Spinal cord (tissue), 10 donors: ENCODE measurements at places on chromosomes 7 and 10. TPM values are rescaled to one million over a fixed set of nuclear protein-coding genes. Genes with fewer than 3 reads are reported as not detected.
A peak's percentile ranks its signal among the peaks of the same experiment; 100 is the strongest.

PAX4 gene
- total RNA-seq: not detected

AKR1D1 gene
- total RNA-seq: not detected

BMI1 gene
- 57.9 TPM for total RNA-seq

EPHA1 gene
- total RNA-seq: 0.89 TPM

BLNK gene
- 4.8 TPM for total RNA-seq

SOSTDC1 gene
- 48.7 TPM for total RNA-seq

FAM25C gene
- total RNA-seq: not detected

CYP3A4 gene
- total RNA-seq: not detected

- no peak for DNase-seq
Observed at GRCh38 chr7:17632384-17632783, 307.9 kb downstream of the SNX13 start.

DNA sequence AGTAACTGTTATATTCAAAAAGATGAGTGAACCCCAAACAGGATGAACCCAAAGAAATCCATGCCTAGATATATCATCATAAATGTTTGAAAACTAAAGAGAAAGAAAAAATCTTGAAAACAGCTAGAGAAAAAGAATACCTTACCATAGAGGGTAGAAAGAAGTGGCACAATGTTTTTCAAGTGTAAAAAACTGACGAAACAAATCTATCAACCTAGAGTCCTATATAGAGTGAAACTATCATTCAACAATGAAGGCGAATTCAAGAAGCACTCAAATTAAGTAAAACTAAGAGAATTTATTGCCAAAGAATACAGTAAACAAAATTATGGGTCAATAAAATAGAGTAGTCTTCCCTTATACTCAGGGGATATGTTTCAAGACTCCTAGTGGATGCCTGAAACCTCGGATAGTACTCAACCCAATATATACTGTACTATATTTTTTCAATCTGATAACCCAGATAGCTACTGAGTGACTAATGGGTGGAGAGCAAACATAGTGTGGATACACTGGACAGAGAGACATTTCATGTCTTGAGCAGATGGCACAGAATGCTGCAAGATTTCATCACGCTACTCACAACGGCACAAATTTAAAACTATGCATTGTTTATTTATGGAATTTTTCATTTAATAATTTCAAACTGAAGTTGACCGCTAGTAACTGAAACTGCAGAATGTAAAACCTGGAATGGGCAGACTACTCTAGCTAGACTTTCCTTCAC is 52.6 kb upstream of the TMEM106B start:
- no peak for DNase-seq

DNA sequence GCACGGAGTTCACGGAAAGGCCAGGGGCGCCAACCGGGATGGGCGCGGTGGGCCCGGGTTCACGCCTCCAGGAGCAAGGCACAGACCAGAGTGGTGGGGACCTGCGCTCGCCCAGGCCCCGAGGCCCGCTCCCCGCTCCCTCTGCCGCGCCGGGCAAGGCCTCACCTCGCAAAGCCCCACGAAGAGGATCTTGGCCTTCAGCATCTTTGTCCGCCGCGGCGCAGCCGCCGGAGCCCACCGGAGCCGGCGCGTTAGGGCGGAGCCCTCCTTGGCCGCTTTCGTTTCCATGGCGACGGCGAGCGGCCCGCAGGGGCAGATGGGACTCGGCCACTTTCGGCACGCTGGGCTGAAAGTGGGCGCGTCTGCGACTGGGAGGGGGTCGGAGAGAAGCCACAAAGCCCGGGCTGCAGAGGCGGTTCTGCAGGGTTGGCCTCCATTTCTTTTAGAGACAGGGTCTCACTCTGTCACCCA is 944.4 kb upstream of the ZNF722 start:
- DNase-seq: no peak

DNA sequence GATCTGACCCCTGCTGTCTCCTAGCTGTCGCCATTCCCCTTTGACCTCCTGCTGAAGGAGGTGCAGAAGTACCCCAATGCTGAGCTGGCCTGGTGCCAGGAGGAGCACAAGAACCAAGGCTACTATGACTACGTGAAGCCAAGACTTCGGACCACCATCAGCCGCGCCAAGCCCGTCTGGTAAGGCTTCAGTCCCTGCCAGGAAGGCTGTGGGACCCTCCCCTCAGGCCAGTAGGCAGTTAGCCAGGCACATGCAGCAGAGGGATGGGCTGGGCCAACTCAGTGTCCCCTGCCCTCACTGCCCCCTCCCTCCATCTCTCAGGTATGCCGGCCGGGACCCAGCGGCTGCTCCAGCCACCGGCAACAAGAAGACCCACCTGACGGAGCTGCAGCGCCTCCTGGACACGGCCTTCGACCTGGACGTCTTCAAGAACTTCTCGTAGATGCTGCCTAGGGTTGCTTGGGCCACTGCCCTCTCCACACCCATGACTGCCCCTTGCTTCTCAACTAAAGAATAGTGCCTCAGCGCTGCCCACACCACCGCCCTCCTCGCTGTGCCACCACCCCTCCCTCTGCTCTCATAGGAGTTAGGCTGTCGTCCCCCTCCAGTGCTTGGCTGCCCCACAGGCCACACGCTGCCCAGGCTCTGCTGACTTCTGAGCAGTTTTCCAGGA is 41.0 kb upstream of the ZMIZ2 start:
- DNase-seq: no peak

GRCh38 chr7:115008465-115009114 is 86.7 kb downstream of the MDFIC start:
- no peak for DNase-seq

DNA sequence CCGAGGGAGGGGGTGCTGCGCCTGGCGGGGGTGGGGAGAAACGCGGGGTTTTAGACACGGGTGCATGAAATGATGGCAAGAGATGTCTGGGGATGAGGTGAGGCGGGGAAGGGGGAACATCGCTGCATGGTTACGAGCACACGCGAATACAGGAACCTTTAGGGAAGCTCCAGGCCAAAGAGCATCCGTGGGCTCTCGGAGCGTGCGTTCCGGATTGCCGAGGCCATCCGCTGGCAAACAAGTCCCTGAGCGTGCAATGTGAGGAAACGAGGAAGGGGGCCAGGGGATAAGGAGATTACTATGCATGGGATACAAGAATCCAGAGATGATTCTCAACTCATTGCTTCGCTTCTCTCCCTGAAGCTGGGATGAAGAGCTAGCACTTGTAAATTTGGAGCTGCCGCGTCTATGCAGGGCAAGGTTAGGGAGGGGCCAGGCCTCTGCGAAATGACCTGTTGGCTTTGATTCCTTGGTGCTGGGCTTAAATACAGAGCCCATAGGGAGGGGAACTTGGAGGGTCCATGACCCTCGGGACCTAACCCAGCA is 520 bp upstream of the WNT2 start:
- DNase-seq: peak; percentile 35

- DNase-seq: no peak
Observed at GRCh38 chr10:11687779-11688447, 54.3 kb upstream of the ECHDC3 start.

DNA sequence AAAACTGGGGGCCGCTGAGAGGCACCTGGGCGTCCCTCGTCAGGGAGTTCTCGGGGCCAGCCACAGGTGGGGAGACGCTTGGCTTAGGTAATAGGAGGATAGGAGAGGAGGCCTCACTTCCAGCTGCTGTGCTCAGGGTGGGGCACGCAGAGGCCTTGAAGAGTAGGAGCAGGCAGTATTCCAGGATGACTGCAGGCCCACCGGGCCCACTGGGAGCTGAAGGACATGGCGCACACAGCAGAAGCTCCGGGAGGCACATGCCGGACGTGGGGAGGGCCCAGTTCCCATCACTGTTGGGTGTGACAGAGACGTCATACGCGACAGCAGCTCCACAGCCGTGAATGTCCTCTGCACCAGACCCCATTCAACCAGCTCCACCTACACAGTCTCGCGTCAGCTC is 22.0 kb upstream of the PDGFA start:
- DNase-seq: no peak

DNA sequence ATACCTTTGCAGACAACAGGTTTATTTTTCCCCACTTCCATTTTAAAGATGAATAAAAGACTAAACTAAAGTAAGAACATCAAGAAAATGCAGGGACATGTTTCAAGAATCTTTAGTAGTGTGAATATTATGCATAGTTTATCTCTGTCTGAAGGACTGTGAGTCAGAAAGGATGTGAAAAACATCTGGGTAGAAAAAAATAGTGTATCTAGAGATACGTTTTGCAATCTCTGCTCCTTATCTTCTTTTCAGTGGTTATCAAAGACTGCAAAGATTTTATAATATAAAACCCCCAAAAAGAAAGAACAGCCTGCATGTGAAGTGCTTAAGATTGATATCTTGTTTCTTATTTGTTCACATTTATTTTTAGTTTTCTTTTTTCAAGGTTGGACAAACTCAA is 101.9 kb upstream of the ARHGAP21 start:
- no peak for DNase-seq

GRCh38 chr10:31419394-31420063 is 100.5 kb downstream of the ZEB1 start:
- no peak for DNase-seq

GRCh38 chr10:86105640-86106039 is 261.0 kb downstream of the GRID1 start:
- no peak for DNase-seq

GRCh38 chr7:140050100-140050499 is 12.7 kb downstream of the PARP12 start:
- DNase-seq: no peak

GRCh38 chr7:74253835-74254128 is 417 bp downstream of the RFC2 start:
- no peak for DNase-seq

GRCh38 chr7:21939136-21939857 is 6.4 kb downstream of the CDCA7L start:
- DNase-seq: no peak
